ENCODE measurements at places on chromosomes 11 and 22. TPM values are rescaled to one million over a fixed set of nuclear protein-coding genes. Genes with fewer than 3 reads are reported as not detected.

Gene VPREB3
- total RNA-seq: not detected

Gene SHISAL1
- total RNA-seq: 0.54 TPM

Gene CASP5
- total RNA-seq: not detected

Gene MRGPRF
- 7.6 TPM for total RNA-seq

Gene MPZL3
- total RNA-seq: 13.6 TPM

Gene TXNRD2
- 31.0 TPM for total RNA-seq

Gene TMEM191C
- total RNA-seq: 0.88 TPM
